ENCODE measurements at places on chromosomes 7 and 10. TPM values are rescaled to one million over a fixed set of nuclear protein-coding genes. Genes with fewer than 3 reads are reported as not detected.
A peak's percentile ranks its signal among the peaks of the same experiment; 100 is the strongest.

DNA sequence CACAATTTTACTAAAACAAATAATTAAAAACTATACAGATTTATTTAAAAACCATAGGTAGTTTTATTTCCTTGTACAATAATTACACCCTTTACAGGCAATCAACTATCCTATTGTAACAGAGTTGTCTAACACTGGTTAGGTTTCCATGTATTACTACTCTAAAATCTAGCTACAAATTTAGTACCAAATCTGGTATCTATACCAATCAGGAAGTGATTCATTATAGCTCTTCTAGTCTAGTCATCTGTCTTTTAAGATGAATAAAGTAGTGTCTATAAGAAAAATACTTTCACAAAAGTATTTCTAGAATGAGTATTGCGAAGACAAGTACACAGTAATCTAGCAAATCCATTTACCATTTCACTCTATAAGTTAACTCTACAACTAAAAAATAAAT is 16.9 kb downstream of the ZNF800 start:
- H3K4me1 ChIP-seq, result no peaks in the 10 kb centered on the region
- H3K27ac ChIP-seq, result no peak overlapping the region
- no peak for DNase-seq

DNA sequence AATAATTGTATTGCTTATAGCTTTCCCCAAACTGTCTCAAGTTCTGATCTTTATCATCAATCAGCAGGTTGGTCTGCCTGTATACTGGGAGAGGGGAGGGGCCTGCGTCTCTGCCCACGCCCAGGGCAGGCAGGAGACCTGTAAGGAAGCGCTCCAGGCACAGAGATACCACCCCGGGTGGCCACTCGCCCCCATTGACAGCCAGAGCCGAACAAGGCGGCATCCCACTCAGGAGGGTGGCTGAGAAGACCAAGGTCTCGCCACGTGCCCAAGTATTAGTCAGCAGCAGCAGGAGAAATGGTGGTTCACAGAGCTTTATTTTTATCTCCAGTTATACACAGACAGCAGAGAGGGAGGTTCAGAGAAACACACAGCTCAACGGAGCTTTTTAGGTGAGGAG is 7.2 kb downstream of the STK32C start:
- H3K27me3 ChIP-seq, result no peaks in the 10 kb centered on the region
- no peaks in the 10 kb centered on the region for H3K4me1 ChIP-seq
- no peak overlapping the region for H3K27ac ChIP-seq
- no peaks in the 10 kb centered on the region for H3K36me3 ChIP-seq
- no peak overlapping the region for H3K4me3 ChIP-seq
- DNase-seq, result no peak

GRCh38 chr7:28408105-28408959 is 4.0 kb upstream of the CREB5 start:
- no peaks in the 10 kb centered on the region for H3K4me1 ChIP-seq
- peaks cover 48% of the 10 kb centered on the region for H3K27me3 ChIP-seq
- DNase-seq, result peak; percentile 64
- peak overlapping the region; percentile 55 for H3K4me3 ChIP-seq

GRCh38 chr10:100157156-100157555 is 28.7 kb downstream of the ERLIN1 start:
- no peak overlapping the region for H3K4me3 ChIP-seq
- no peak for DNase-seq
- H3K36me3 ChIP-seq, result peaks cover 3% of the 10 kb centered on the region
- no peaks in the 10 kb centered on the region for H3K4me1 ChIP-seq

Gene SGCE
- 25.0 TPM for total RNA-seq

Gene SAMD9
- total RNA-seq, result 0.04 TPM

Gene PDE6C
- not detected for total RNA-seq

Measured in H1 (cell line).